ENCODE measurements at places on chromosomes 16 and 17. TPM values are rescaled to one million over a fixed set of nuclear protein-coding genes. Genes with fewer than 3 reads are reported as not detected.
A peak's percentile ranks its signal among the peaks of the same experiment; 100 is the strongest.

DNA sequence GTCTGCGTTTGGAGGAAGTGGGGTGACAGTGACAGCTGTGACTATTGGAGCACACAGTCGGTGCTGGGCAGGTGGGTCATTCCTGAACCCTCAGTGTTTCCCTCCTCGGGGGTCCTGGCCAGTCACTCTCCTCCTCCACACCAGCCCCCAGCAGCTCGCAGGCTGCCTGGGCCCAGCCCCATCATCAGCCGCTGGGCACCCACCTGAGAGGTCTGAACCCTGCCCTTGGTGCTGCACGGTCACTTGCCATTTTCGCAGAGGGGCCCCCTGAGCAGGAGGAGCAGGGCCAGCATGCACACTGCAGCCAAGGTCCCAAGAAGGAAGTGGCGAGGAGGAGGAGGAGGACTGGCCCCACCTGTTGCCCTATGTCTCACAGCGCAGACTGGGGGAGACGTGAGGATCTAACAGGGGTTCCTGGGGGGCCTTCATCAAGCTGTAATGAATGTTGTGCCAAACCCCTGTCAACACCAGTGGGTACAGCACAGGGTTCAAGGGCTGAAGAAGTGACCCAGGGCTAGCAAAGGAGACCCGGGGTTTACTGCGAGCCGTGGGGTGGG, 23.0 kb downstream of the JPH3 start:
- no peaks in the 10 kb centered on the region for H3K4me1 ChIP-seq
- peaks cover 2% of the 10 kb centered on the region for H3K27me3 ChIP-seq
- no peak overlapping the region for H3K4me3 ChIP-seq

- no peaks in the 10 kb centered on the region for H3K4me1 ChIP-seq
- H3K27ac ChIP-seq, result no peak overlapping the region
- H3K27me3 ChIP-seq, result no peaks in the 10 kb centered on the region
These were observed 41.4 kb downstream of the AP1G1 start for GRCh38 chr16:71767060-71767900.

DNA sequence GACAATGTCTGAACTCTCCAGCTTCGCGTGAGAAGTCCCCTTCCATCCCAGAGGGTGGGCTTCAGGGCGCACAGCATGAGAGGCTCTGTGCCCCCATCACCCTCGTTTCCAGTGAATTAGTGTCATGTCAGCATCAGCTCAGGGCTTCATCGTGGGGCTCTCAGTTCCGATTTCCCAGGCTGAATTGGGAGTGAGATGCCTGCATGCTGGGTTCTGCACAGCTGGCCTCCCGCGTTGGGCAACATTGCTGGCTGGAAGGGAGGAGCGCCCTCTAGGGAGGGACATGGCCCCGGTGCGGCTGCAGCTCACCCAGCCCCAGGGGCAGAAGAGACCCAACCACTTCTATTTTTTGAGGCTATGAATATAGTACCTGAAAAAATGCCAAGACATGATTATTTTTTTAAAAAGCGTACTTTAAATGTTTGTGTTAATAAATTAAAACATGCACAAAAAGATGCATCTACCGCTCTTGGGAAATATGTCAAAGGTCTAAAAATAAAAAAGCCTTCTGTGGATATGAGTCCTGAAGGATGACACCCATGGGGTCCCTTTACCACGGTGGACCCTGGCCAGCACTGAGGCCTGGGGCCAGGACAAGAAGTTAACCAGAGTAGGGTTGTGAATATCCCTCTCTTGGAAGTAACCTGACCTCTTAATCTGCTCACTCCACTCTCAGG, 10.5 kb upstream of the ITGAD start:
- H3K4me3 ChIP-seq, result no peak overlapping the region
- H3K36me3 ChIP-seq, result no peaks in the 10 kb centered on the region
- no peak overlapping the region for H3K27ac ChIP-seq
- peaks cover 3% of the 10 kb centered on the region for H3K4me1 ChIP-seq
- DNase-seq, result peak; percentile 65

TBC1D3B gene
- 28.2 TPM for total RNA-seq

PPP1R27 gene
- 0.35 TPM for total RNA-seq

DOC2B gene
- 60.2 TPM for total RNA-seq

Data from mesothelial cell of epicardium (in vitro differentiated cells).